ENCODE measurements at places on chromosomes 16 and 17. TPM values are rescaled to one million over a fixed set of nuclear protein-coding genes. Genes with fewer than 3 reads are reported as not detected.

The TMEM88 gene
- total RNA-seq: 0.57 TPM

The C16orf92 gene
- total RNA-seq: not detected

The ACSF3 gene
- 50.0 TPM for total RNA-seq

The DNAH9 gene
- total RNA-seq: not detected

The TMEM100 gene
- not detected for total RNA-seq

The JUP gene
- total RNA-seq: 0.73 TPM

The FSCN2 gene
- 0.93 TPM for total RNA-seq

The SPATA22 gene
- not detected for total RNA-seq

The KRT26 gene
- not detected for total RNA-seq

The TSPAN10 gene
- 0.61 TPM for total RNA-seq

The KRTAP1-1 gene
- not detected for total RNA-seq

The FAHD1 gene
- 11.6 TPM for total RNA-seq

The CCL13 gene
- not detected for total RNA-seq

The CLEC19A gene
- total RNA-seq: not detected

The HLF gene
- 0.91 TPM for total RNA-seq

Measured in T-helper 2 cell treated with Interferon-gamma antibody and Interleukin-4, amounts not matched to agents 100 ng/mL and 5 ng/mL, for 36 hours (primary cell).